ENCODE measurements at places on chromosomes 5 and 9. TPM values are rescaled to one million over a fixed set of nuclear protein-coding genes. Genes with fewer than 3 reads are reported as not detected.

ZNF618 gene
- 14.7 TPM for polyA plus RNA-seq

IFNK gene
- not detected for polyA plus RNA-seq

SHC3 gene
- not detected for polyA plus RNA-seq

CD74 gene
- 44.8 TPM for polyA plus RNA-seq

FOXI1 gene
- polyA plus RNA-seq, result not detected

STRBP gene
- 9.4 TPM for polyA plus RNA-seq

GLDC gene
- polyA plus RNA-seq, result 0.54 TPM

C7 gene
- polyA plus RNA-seq, result not detected

ASS1 gene
- 83.3 TPM for polyA plus RNA-seq

PCDHA13 gene
- polyA plus RNA-seq, result 0.06 TPM

PDE6A gene
- 0.04 TPM for polyA plus RNA-seq

GRCh38 chr9:121192959-121193640 is 8.6 kb downstream of the RAB14 start:
- no peak for DNase-seq

GRCh38 chr9:117768750-117769395 is 64.7 kb downstream of the TLR4 start:
- DNase-seq, result no peak

GRCh38 chr5:73528248-73528647 is 30.0 kb downstream of the BTF3 start:
- no peak for DNase-seq

DNA sequence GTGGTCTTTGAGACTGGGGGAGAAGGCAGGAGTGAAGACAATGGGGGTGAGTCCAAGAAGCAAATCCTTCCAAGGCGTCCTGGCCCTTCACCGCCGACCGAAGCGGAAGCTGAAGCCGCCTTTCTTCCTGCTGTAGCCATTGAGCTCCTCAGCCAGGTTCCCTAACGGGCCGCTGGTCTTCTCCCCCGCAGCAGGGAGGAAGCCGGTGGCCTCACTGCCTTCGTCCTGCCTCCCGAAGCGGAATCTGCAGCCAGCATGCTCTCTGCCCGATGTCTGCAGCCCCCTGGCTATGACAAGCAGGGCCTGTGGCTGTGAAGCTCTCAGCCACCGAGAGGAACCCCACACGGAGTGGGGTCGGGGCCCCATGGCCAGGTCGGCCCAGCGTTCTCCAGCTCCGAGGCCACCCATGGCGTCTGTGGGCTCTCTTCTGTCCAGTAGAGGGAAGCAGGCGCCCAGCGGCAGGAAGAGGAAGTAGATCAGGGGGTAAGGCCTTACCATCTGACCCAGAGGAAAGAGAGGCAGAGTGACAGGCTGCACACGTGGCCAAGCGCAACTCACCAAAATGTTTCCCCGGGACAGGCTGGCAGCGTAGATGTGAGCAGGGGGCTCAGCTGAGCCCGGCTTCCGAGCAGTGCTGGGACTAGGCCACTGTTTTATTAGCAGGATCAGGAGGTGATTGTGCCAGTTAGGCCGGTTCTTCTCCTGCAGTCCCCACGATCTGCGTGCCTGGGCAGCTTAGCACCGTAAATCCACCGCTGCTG is 3.1 kb downstream of the QRFP start:
- peak; percentile 34 for DNase-seq

GRCh38 chr9:81373294-81373693 is 316.1 kb downstream of the TLE1 start:
- DNase-seq, result no peak

DNA sequence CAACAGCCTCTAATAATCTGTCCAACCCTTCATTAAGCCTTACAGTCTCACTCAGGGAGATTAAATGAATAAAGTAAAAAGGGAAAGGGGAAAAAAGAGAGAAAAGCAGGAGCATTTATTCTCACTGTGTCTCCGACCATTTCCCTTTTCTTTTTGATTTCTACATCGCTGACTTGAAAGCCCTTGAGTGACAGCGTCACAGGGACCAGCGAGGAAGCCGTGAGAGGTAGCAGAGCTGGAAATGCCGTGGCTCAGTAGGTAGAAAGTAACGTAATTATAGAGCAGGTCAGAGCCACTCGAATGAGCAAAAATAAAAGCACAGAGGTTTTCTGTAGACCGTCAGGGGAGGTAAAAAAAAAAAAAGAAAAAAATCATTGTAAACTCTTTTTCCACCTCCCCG is 52.4 kb downstream of the ASS1 start:
- no peak for DNase-seq

DNA sequence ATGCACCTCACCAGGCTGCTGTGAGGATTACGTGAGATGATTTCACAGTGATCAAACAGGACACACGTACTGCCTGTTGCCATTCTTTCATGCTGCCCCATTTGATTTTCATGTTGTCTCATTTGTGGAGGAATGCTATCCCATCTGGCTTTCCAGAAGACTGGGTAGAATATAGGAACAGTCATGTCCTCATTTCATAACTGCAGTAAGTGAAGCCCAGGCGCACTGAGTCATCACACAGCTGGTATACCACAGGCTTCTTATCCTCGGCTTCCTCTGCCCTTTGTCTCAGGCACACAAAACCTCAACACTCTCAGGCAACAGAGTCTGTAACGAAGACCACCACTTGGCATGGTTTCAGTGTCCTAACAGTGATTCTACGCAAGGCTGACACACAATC is 62.3 kb downstream of the LHFPL2 start:
- DNase-seq, result no peak

- no peak for DNase-seq
Observed at GRCh38 chr5:126971455-126972031, 58.8 kb downstream of the MARCHF3 start.

DNA sequence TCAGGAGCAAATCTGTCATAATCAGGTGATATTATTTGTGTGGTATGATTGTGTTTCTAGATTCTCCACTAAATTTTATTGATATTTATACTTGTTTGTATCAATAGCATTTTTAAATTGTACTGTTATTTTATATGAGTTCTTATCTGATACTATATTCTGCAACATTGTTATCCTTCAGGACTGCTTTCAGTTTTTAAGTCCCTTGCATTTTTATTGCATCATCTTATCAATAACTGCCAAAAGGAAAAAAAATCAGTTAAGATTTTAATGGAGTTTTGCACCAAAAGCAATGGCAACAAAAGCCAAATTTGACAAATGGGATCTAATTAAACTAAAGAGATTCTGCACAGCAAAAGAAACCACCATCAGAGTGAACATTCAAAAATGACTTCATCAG is 741.3 kb upstream of the CTNND2 start:
- DNase-seq, result no peak
